ENCODE measurements at places on chromosomes 7 and 10. TPM values are rescaled to one million over a fixed set of nuclear protein-coding genes. Genes with fewer than 3 reads are reported as not detected.

DNA sequence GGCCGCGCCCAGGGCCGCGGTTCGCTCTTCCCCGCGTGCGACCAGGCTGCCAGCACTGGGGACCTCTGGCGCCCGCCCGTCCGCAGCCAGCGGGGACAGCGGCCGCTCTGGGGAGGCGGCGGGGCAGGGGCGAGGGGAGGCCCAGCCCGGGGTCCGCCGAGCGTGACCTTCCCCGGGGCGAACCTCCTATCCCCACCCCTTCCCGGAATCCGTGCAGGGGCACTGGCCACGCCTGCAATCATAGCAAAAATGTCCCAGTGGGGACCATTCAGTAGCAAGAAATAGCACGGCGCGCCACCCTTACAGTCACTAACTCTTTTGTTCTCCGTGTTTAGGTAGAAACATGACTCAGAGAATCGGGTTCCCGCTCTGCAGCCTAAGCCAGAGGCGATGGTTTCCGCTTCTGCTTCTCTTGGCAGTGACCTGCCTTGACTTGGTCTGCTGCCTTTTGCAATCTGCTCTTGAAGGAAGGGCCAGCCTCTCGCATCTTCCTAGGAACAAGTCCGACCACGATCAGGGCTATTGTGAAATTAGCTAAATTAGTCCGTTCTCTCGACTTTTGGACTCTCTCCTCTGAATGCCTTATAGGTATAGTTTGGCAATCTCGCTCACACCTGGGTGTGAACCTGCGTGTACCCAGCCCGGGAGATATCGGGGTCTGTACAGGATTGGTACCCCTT, 79.3 kb upstream of the ACBD5 start:
- peak; percentile 88 for DNase-seq

DNA sequence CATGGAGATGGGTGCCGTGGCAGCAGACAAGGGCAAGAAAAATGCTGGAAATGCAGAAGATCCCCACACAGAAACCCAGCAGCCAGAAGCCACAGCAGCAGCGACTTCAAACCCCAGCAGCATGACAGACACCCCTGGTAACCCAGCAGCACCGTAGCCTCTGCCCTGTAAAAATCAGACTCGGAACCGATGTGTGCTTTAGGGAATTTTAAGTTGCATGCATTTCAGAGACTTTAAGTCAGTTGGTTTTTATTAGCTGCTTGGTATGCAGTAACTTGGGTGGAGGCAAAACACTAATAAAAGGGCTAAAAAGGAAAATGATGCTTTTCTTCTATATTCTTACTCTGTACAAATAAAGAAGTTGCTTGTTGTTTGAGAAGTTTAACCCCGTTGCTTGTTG, 25.9 kb downstream of the BAG3 start:
- no peak for DNase-seq

GRCh38 chr7:151085329-151085690, 965 bp upstream of the AGAP3 start:
- no peak for DNase-seq

DNA sequence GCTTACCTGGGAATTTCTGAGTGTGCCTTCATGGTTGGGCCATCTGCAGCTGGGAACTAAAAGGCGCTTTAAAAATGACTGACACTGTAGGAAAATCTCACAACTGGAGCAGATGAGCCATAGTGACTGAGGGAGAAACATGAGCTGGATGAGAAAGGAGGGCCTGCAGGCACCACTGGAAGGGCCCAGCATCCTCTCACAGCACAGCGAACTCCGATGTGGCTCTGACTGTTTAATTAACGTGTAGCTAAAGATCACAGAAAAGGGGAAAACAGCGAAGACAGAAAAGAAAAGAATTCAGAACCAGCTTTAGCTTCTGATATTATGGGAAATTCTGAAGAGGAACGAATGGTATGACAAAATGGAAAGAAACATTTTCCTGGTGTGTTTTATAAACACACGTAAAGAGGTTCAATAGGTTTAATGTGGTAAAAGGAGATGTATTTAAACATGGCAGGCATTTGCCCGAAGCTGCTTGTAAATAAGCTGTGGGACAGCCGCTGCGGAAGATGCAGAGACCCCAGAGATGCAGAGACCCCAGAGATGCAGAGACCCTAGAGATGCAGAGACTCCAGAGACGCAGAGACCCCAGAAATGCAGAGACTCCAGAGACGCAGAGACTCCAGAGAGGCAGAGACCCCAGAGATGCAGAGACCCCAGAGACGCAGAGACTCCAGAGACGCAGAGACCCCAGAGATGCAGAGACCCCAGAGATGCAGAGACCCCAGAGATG, 534.3 kb downstream of the PTPRN2 start:
- peak; percentile 1 for DNase-seq

GRCh38 chr10:114336823-114337509, 67.3 kb downstream of the AFAP1L2 start:
- DNase-seq, result no peak

DNA sequence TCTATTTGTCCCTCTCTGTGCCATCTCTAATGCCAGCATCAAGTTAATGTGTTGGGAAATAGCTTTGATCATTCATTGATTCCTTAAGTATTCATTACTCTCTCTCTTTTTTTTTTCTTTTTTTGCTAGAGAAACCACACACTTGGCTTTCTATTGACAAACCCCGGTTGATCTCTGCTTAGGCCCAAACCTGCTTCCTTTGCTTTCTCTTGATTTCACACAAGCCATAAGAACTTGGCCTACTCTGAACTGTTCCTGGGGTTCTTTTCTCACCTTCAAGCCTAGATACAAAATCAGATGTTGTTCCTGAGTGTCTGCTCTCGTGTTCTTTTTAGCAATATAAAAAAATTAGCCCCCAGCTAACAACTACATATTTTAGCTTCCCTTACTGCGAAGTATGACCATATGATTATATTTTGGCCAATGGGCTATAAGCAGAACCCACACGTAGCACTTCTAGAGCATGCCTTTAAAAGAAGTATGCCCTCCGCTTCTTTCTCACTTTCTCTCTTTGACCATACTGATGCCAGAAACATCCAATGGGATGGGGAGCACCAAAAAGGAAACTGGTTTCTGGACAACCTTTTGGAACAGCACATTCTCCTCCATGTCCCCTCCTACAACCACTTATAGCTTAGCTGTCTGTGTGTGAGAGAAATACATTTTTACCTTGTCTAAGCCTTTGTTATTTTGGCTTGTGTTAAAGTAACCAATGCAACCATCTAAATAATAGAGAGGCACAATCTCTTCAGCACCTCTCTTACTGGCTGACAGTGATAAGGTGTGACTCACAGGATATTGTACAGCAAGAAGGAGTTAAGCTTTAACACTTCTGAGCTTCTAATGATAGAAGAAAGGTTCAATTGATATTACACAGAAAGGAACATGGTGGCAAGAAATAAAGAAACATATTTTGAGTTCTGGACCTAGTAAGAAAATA, 96.6 kb upstream of the LRRN3 start:
- DNase-seq, result no peak

- no peak for DNase-seq
These were observed 34.9 kb upstream of the CALD1 start for GRCh38 chr7:134744569-134744968.

DNA sequence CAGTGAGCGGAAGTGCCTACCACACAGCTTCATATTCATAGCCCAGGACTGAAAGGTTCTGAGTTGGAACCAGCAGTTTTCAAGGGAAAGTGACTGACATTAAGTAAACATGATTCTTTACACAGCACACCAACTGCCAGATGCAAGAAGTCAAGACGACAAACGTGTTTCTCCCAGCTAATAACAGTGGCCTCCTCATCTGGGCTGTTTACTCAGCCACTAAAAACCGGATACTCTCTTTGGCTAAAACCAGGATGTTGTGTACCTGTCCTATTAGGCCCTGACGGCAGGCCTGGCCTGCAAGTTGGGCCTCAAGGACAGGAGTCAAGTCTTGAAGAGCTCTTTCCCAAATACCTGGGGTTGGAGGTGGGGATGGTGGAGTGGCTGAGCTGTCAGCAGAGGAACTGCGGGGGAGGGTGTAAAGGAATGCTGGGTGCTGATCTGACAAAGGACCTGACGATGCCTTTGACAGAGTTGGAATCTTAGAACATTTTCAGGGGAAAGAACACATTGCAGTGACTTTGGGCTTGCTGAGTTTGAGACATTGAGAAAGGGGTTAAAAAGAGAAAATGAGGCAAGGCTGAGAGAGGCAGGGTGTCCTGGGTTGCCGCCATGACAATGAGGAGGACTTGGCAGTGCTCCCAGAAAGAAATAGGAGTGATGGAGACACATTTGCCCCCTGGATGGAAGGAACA, 57.7 kb downstream of the STEAP1B start:
- DNase-seq, result no peak

DNA sequence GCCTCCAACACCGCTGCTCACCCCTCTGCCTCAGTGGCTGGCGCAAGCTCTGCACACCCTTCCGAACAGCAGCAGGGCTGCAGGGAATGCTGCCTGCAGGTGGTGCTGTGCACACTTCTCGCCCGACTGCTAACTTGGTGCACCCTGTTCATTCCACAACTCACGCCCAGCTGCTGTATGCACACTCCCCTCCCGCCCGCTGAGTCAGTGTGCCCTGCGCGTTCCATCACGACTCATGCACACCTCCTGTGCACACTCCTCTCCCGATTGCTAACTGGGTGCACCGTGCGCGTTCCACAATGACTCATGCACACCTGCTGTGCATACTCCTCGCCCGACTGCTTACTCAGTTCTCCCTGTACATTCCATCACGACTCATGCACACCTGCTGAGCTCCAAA, 21.5 kb downstream of the ADARB2 start:
- DNase-seq, result no peak

GRCh38 chr10:122001698-122002097, 12.7 kb downstream of the TACC2 start:
- no peak for DNase-seq

- no peak for DNase-seq
These were observed 129.2 kb downstream of the TES start for GRCh38 chr7:116339564-116339963.

DNA sequence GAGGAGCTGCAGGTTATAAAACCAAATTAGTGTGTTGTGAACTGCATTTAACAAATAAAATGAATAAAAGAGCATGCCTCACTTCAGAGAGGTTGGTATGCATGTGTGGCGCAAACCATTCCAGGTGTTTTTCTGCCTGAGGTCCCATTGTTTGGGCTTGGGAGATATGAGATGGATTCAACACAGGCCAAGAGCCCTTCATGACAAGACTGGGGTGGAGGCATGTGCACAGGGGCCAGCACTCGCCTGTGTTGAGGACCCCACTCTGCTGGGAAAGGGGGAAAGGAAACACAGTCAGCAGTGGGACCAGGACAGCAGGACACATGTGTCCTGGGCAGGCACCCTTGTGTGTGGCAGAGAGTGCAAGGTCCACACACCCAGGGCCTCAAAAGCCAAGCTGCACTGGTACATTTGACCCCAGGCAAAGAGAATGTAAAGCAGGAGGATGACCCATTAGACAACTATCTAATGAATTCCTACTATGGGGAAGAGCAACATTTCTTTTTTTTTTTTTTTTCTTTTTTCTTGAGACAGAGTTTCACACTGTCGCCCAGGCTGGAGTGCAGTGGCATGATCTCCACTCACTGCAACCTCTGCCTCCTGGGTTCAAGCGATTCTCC, 9.2 kb upstream of the SLC18A3 start:
- DNase-seq, result no peak

- DNase-seq, result no peak
These were observed 1.8 kb downstream of the ZMYND11 start for GRCh38 chr10:137031-137430.

DNA sequence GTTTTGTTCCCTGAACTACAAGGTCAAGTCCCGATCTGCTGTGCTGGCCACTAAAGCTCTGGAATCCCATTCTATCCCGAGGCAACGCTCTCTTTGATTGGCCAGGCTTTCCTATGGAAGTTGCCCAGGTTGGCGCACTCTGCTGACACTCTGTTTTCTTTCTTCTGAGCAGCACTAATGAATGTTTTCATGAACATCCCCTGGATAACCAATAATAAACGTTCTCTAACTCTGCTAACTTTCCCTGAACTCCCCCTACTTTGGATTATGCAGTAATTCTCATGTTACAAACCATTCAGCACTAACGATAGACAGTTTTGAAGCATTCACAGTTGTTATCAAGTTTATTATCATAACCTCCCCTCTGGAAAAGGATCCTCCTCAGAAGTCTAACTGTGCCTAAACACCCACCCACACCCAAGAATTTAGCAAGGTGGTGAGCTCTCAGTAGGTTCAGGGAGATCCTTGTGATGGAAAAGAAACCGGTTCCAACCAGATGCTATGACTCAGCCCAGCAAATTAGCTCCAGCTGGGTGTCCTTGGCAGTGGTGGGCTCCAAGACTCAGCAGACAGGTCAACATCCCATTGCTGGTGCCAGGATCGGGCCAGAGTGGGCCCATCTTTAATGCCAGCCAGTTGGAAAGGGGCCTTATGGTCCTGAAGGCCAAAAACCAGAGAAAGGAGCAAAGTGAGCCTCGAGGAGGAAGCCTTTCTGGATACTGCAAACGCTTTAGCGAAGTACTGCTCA, 68.4 kb downstream of the CREB3L2 start:
- DNase-seq, result peak; percentile 83

DNA sequence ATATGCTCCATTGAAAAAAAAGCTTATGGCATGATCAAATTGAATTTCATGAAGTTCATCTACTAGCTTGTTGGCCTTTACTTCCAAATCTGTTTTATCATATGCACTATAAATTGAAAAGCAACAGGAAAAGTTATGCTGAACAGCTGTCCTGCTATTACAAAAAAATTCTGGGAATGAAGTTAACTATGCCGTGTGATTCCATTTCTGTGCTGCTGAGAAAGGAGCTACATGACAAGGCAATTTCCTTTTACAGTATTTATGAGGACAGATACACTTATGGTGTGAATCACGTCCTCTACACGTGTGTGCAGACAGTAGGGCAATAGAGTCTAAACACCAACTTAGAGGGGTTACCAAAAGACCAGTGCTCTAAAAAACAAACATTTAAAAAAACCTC, 426.5 kb upstream of the AKR1E2 start:
- DNase-seq, result no peak

Gene FRG2B
- not detected for total RNA-seq

Gene CUBN
- total RNA-seq, result 1.1 TPM

Gene COL1A2
- 780 TPM for total RNA-seq

Gene CHRM2
- not detected for total RNA-seq

Gene DGKB
- 1.5 TPM for total RNA-seq

Gene TES
- 317 TPM for total RNA-seq

Gene SFRP4
- 56.7 TPM for total RNA-seq

Gene RADIL
- total RNA-seq, result 5.0 TPM

Gene PON1
- not detected for total RNA-seq

Gene HYAL4
- total RNA-seq, result not detected

Gene SPDYE5
- not detected for total RNA-seq

Gene SLC18A3
- not detected for total RNA-seq

Gene ADAMTS14
- 0.19 TPM for total RNA-seq

Gene ZNF425
- 1.7 TPM for total RNA-seq

Gene MMP21
- total RNA-seq, result 0.28 TPM

Gene DKK1
- total RNA-seq, result 3.3 TPM

Gene SKIDA1
- 1.2 TPM for total RNA-seq

All from posterior vena cava (tissue), 2 donors.